ENCODE measurements at places on chromosomes 7 and 10.

GRCh38 chr10:116101616-116102315, 171.2 kb downstream of the GFRA1 start:
- no peak for DNase-seq

- no peak for DNase-seq
Observed at GRCh38 chr10:98994030-98994429, 241.6 kb downstream of the HPSE2 start.

GRCh38 chr7:54115028-54115763, 427.0 kb upstream of the VSTM2A start:
- no peak for DNase-seq

- DNase-seq, result peak; percentile 34
Observed at GRCh38 chr7:34675749-34676374, 17.8 kb downstream of the NPSR1 start.

GRCh38 chr7:74480861-74481417, 27.2 kb downstream of the GTF2IRD1 start:
- peak; percentile 54 for DNase-seq

Measured in epithelial cell of esophagus (primary cell).